ENCODE measurements at places on chromosomes 16 and 17.

GRCh38 chr17:38916771-38917170 is 8.6 kb upstream of the LASP1NB start:
- no peak for DNase-seq

GRCh38 chr17:79028496-79029326 is 4.7 kb downstream of the C1QTNF1 start:
- no peak for DNase-seq

- no peak for DNase-seq
Measured at GRCh38 chr17:53406907-53407306, 415.8 kb upstream of the KIF2B start.

- DNase-seq: no peak
Measured at GRCh38 chr17:36085765-36086164, 4.2 kb downstream of the CCL3 start.

GRCh38 chr17:40190197-40191021 is 13.1 kb downstream of the RAPGEFL1 start:
- DNase-seq: peak; percentile 87

DNA sequence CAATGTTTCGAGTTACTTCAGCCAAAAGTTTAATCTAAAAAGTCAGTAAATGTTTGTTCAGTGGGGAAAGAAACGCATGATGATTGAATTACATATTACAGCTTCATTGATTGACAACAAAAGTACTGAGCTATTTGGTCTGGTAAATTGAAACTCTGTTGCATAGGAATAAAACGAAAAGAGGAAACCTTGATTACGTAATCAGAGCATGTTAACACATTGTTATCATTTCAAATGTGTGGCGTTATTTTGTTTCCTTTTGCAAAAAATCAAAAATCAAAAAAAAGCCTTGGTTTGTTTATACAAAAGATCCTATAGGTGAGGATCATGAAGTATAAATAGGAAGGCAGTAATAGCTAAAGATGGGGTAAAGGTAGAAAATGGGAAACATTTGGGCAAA is 19.5 kb upstream of the CA10 start:
- no peak for DNase-seq

All from 8988T (cell line).